A673 (cell line): ENCODE measurements at places on chromosomes 6 and 20.

DNA sequence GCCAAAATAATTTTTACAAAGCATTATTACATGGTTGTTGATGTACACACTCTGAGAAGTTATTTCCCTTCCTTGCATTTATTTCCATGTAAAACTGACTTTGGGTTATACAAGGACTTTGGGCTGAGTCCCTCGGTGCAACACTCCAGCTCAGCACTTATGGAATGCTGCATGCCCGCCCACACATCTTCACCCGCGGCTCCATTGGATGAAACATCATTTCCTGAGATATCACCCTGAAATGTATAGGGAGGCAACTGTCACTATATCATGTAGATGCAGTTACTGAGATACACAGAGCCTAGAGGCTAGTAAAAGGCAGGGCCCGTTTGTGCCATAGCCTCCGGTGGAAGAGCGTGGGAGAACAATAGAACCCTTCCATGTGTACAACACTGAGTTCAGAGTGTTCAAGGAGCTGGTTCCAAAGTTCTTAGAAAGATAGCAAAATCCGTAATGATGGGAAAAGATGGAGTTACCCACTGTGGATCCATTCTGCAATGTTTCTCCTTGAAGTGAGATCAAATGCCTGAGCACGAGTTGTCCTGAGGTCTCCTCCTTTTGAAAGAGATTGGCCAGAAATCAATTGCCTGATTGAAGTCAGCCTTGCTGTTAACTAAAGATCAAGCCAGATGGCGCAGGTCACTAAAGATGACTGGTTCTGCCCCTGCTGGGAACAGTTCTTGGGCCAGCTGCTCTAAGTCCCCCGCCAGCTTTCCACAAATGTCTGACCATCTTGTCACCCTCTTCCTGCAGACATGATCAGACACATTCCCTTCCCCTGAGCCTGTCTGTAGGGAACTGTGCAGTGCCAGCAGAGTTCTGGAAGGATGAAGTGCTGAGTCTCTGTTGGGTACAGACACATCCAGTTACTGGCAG, 100.9 kb upstream of the IYD start:
- peak; percentile 53 for DNase-seq

DNA sequence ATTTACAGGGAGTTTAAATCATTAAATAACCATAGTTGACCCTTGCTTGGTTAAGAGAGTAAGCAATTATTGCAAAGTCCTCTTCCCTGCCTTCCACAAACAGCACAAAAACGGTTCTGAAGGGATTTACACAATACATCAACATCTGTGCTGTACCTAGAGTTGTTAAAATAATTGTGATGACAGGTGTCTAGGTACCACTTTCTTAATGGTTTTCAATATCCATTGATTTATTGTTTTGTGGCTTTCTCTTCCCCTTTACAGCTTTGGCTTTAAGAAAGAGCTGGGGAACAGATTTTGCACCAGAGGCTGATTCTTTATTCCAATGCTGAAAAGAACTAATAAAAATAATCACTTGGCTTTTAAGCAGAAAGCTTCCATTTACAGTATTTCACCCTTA, 598 bp upstream of the SOX4 start:
- DNase-seq = no peak

DNA sequence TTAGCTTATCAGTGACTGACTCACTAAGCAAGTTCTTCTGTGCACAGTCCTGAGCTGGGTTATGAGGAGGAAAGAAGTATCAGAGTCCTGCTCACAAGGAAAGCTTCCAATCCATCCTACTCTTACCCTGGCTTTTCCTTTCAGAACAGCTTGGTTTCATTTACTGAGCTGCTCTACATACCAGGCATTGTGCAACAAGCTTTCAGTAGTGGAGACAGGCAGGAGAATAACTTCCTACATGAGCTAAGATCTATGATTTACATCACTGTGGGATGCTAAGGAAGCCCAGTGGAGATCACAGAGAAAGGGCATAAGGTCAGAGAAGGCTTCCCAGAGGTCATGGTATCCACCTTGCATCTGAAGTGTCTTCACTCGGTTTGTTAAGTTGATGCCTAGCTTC, 144.5 kb downstream of the MAP3K7 start:
- no peak for DNase-seq

DNA sequence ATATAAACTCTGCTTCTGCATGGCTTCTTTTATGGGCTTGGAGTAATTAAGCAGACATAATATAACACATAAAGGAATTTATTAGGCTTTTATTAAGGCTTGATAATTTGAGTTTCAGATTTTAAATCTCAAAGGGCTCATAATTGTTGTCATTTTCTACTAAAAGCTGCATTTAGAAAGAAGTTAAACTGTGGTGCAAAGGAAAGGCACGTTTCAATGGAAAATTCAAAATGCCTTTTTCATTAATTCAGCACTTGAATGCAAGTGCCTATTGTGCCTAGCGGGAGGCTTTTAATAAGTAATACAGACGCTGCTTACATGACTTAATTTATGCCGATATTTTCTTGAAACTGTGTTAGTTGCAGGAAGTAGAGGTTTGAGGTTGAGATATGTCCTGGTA, 431.8 kb upstream of the SOX4 start:
- peak; percentile 36 for DNase-seq

DNA sequence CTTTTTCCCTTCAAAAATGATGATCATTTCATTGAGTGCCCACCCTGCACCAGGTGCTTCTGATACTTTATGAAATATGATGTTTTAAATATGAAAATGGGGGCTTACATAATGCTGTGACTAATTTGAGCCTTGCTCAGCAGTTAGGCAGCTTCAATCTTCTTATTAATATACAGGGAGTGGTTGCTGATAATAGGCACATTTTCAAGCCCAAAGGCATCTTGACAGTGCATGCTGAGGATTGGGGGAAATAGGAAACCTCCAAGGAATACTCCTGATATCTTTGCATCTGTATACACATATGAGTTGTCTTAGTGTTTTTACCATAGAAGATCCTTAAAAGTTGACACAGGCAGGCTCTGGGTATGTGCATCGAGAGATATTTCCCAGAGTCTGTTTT, 262.3 kb upstream of the SASH1 start:
- no peak for DNase-seq

- DNase-seq = peak; percentile 24
Measured at GRCh38 chr6:142886431-142887170, 58.4 kb downstream of the HIVEP2 start.

- no peak for DNase-seq
Measured at GRCh38 chr6:10373642-10374359, 41.1 kb downstream of the TFAP2A start.

GRCh38 chr20:54221996-54222890, 14.4 kb downstream of the PFDN4 start:
- DNase-seq = no peak

DNA sequence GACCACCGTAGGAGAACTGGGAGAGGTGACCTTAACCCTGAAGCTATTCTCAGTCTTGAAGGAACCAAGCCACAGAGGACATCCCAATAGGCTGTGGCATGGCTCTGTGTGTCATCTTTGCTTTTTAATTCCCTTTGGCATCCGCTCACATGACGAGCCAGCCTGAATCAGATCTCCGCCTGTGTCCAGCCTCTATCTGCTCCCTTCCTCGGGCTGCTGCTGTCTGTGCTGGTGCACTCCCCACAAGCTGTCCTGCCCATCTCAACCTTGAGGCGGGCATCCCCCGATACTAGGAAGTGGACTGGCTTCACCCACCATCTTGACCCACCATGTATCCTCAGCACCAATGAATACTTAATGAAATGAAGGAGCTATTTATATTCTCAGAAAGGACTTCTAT, 111.9 kb downstream of the SLC23A2 start:
- DNase-seq = no peak

GRCh38 chr6:43283514-43283901, 14.6 kb upstream of the SLC22A7 start:
- no peak for DNase-seq

- no peak for DNase-seq
Measured at GRCh38 chr6:106747139-106747538, 117.8 kb downstream of the QRSL1 start.

- DNase-seq = no peak
Measured at GRCh38 chr20:18400460-18400859, 66.4 kb downstream of the DZANK1 start.

GRCh38 chr20:57389695-57390603, 1.2 kb upstream of the RBM38 start:
- no peak for DNase-seq

DNA sequence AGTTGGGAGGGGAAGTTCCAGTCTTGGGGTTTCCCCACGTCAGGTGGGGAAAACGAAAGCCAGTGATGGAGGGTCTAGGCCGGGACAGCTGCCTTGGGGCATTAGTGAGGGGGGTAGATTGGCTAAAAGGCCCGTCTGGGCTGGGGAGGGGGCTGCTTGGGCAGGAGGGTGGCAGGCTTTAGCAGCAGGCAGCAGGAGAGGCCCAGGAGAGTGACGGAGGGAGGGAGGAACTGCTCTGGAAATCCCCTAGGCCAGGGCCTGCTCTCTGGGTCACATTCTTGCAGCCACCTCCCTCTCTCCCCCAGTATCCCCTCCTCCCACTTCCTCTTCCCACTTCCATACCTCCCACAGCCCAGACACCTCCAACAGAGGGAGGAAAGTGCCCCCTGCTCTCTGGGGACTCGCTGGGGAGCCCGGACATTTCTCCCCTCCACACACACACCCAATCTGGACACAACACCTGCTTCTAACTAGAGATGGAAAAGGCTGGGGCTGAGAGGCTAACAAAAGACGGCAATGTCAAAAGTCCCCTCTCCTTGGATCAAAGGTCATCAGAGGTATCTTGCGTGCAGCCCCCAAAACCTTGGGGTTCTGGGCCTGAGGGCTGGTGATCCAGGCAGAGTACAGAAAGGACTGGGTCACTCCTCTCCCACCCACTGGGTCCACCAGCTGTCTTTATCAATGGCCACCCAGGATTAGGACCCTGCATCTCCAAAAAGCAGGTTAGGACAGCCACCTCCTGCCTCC, 1.8 kb downstream of the NFKBIE start:
- no peak for DNase-seq

GRCh38 chr6:21899708-21900107, 306.2 kb downstream of the SOX4 start:
- DNase-seq = no peak
